ENCODE measurements at places on chromosomes 5 and 9.
A peak's percentile ranks its signal among the peaks of the same experiment; 100 is the strongest.

DNA sequence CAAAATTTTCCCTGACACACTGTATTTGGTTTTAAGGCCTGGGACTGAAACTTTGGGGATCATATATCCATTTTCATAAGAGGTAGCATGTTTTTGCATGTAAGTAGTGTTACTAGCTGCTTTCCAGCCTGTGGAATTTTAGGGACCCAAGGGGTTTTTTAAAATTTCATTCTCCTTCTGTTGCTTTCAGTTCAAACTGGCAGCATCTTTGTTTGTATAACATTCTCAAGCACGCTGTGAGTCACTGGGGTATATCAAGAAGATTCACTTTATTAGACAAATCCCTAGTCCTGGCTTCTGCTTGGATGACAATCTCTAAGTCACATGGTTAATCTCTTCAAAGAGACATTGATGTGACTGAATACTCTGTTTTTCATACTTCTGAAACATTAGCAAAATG is 479.0 kb downstream of the CYLC2 start:
- no peak for DNase-seq

DNA sequence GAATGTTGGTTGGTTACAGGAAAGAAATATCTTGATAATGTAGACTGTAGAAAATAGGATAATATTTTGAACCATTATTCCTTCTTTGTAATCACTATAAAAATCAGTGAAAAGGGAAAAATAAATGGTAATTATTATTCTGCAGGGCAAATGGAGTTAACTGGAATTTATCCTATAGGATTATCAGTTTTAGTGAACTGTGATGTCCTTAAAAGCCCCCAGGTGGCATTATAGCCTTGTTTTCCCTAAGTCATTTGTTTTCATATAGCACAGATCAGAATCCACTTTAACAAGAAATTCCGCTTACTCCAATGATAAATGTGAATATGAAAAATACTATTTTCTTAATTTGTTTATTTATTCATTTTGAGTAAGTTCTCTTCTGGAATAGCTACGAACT is 26.2 kb upstream of the WDR41 start:
- DNase-seq, result peak; percentile 6

DNA sequence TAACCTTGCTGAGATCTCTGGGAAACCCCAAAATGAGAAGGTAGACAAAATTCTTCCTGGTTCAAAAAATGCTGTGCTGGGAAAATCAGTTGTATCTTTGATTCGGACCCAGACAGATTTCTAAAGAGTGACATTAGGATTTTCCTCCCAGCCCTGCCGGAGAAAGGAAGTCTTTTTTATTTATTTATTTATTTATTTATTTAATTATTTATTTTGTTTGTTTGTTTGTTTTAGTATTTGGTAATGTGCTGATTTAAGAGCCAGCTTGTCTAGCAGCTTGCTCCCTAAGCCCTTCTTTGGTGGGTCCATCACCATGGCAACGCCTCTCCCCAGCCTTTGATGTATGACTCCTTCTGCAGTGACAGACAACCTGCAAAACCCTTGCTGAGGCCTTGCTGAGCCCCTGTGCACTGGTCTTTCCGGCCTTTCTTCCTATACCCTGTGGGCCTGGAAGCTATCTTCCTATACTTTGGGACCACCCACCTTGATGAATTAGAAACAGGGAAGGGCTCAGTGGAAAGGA is 60.6 kb upstream of the AFAP1L1 start:
- peak; percentile 47 for DNase-seq

DNA sequence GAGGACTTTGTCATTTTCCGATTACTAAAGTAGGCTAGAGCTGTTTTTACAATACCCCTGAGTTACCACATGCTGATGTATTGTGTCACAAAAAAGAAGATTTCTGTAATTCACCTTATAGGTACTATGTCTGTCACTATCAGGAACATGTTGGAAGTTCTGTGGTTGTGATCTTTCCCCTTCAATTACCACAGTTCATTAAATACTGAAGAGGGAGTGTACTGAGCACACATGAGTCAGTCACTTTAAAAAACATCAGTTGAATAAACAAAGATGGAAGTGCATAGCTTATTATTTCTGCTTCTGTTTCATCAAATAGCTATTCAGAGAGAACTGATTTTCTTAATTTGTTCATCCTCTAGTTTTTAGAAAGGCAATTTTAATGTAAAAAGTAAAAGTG is 31.7 kb downstream of the AP3S1 start:
- DNase-seq, result peak; percentile 78

- no peak for DNase-seq
Observed at GRCh38 chr9:13284011-13284410, 4.5 kb upstream of the MPDZ start.
